Astrocyte (in vitro differentiated cells and primary cell): ENCODE measurements at places on chromosomes 16 and 17. TPM values are rescaled to one million over a fixed set of nuclear protein-coding genes. Genes with fewer than 3 reads are reported as not detected.

The ITGA2B gene
- total RNA-seq, result 0.31 and 0.68 TPM in 2 replicates

The KRTAP9-4 gene
- not detected in 2 replicates for total RNA-seq

The TCAP gene
- 0.98 and 1.4 TPM in 2 replicates for total RNA-seq

The NAA60 gene
- 61.1 and 64.9 TPM in 2 replicates for total RNA-seq

The CPNE7 gene
- total RNA-seq, result 6.7 and 7.5 TPM in 2 replicates

The MVP gene
- 38.7 and 40.1 TPM in 2 replicates for total RNA-seq

The SPATA32 gene
- not detected in 2 replicates for total RNA-seq

The TBX2 gene
- total RNA-seq, result 0.50 and 0.53 TPM in 2 replicates

The RHBDF1 gene
- 45.6 and 55.5 TPM in 2 replicates for total RNA-seq

The RPS2 gene
- total RNA-seq, result 2,350 and 2,534 TPM in 2 replicates

The HES7 gene
- total RNA-seq, result 0.64 and 1.0 TPM in 2 replicates

The CD300A gene
- not detected in 2 replicates for total RNA-seq

DNA sequence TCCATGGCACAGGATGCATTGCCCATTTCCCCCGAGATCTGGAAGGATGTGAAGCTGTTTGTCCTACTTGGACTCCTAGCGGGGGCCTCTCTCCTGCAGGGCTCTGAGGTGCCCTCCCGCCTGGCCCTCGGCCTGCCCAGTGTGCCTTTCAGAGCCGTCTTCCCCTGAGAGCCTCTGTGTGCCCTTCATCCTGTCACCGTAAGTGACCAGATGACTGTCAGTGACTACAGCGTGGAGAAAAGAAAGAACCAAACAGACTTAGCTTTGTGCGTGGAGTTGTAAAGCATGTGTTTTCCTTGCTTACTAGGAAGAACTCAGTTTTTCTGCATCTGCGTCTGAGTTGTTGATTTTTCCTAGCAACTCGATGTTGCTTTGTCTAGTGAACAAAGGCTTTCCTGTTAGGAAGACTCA lies 56.1 kb downstream of the BANP start:
- H3K27ac ChIP-seq, result no peak overlapping the region
- peaks cover 6% of the 10 kb centered on the region for H3K36me3 ChIP-seq
- H3K27me3 ChIP-seq, result no peaks in the 10 kb centered on the region
- DNase-seq, result no peak
- H3K4me3 ChIP-seq, result no peak overlapping the region
- no peaks in the 10 kb centered on the region for H3K4me1 ChIP-seq

DNA sequence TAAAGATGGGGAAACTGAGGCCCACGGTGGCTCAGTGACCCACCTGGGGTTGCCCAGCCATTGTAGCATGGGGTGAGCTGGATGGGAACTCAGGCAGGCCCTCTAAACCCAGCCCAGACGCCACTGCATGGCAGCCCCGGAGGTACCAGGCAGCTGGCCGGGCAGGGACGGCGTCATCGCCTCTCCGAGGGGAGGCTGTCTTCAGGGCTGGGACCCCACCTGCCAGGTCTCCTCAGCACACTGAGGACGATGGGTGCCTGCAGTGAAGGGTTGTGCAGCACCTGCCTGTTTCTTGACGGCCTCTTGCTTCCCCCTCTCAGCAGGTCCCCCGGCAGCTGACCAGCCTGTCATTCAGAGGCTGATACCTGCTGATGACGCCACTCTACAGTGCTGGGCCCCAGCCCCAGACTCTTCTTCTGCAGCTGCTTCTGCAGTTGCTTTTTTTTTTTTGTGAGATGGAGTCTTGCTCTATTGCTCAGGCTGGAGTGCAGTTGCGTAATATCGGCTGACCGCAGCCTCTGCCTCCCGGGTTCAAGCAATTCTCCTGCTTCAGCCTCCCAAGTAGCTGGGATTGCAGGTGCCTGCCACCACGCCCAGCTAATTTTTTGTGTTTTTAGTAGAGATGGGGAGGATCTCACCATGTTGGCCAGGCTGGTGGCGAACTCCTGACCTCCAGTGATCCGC lies 24.7 kb downstream of the RNF213 start:
- no peaks in the 10 kb centered on the region for H3K27me3 ChIP-seq
- H3K4me3 ChIP-seq, result no peak overlapping the region
- no peaks in the 10 kb centered on the region for H3K36me3 ChIP-seq

- no peaks in the 10 kb centered on the region for H3K36me3 ChIP-seq
- no peaks in the 10 kb centered on the region for H3K27me3 ChIP-seq
- H3K4me3 ChIP-seq, result no peak overlapping the region
- no peaks in the 10 kb centered on the region for H3K4me1 ChIP-seq
Measured at GRCh38 chr17:70609566-70609965, 440.2 kb downstream of the KCNJ2 start.

DNA sequence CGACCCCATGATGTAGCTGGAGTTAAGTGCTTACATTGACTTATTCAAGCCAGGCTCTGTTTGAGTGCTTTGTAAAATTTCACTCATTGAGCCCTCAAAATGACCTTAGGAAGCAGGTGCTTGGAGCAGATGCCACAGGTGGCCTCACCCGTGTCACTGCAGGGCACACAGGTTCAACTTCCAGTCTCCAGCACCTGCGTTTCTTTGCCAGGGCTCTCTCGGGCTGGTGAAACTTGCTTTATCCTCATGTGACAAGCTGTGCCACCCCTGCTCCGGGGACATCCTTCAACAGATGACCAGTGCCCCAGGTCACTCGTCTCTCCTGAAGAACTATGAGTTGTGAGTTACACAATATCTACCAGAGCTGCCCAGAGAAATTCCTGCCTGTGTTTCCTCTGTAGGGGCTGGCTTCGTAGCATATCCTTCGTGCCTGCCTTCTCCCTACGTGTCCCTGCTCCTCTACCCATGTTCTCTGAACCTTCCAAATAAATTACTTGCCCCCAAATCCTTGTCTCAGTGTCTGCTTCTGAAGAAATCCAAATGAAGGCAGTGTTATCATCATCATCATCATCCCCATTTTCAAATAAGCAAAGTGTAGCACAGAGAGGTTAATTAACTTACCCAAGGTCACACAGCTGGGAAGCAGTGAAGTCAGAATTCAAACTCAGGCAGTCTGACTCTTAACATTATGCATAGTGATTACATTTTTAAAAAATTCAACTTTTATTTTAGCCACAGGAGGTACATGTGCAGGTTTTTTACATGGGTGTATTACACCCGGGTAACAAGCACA lies 352.5 kb downstream of the NPIPA8 start:
- H3K4me3 ChIP-seq, result no peak overlapping the region
- no peak overlapping the region for H3K27ac ChIP-seq
- no peaks in the 10 kb centered on the region for H3K27me3 ChIP-seq

GRCh38 chr17:74840989-74841666 lies 18.6 kb downstream of the GRIN2C start:
- no peaks in the 10 kb centered on the region for H3K36me3 ChIP-seq
- no peak overlapping the region for H3K27ac ChIP-seq
- DNase-seq, result no peak
- H3K4me3 ChIP-seq, result no peak overlapping the region
- H3K27me3 ChIP-seq, result peaks cover 3% of the 10 kb centered on the region
- peaks cover 14% of the 10 kb centered on the region for H3K4me1 ChIP-seq

GRCh38 chr17:62791235-62791734 lies 16.8 kb downstream of the MARCHF10 start:
- peaks cover 26% of the 10 kb centered on the region for H3K4me1 ChIP-seq
- DNase-seq, result peak; percentile 95
- H3K36me3 ChIP-seq, result no peaks in the 10 kb centered on the region
- H3K4me3 ChIP-seq, result peak overlapping the region; percentile 38

DNA sequence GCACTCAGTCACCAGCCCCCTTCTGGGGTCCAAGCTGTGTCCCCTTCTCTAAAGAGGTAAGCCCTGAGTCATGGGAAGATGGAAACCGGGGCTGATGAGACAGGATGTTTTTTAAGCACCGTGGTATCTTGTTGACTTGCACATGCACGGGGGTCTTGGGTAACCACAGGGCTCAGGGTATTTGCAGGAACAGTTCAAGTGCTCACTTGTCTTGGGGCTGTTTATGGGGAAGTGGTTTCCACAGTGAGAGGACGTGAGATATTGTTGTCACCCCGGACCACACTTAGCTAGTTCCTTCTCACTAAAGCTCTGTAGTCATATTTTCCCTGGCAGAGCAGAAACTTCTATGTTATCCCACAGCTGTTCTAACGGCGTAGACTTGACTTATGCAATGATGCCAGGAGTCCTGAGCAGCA lies 7.7 kb downstream of the CCL3L1 start:
- H3K4me1 ChIP-seq, result peaks cover under 1% of the 10 kb centered on the region
- no peaks in the 10 kb centered on the region for H3K27me3 ChIP-seq
- no peak overlapping the region for H3K27ac ChIP-seq
- no peak for DNase-seq
- H3K4me3 ChIP-seq, result no peak overlapping the region

DNA sequence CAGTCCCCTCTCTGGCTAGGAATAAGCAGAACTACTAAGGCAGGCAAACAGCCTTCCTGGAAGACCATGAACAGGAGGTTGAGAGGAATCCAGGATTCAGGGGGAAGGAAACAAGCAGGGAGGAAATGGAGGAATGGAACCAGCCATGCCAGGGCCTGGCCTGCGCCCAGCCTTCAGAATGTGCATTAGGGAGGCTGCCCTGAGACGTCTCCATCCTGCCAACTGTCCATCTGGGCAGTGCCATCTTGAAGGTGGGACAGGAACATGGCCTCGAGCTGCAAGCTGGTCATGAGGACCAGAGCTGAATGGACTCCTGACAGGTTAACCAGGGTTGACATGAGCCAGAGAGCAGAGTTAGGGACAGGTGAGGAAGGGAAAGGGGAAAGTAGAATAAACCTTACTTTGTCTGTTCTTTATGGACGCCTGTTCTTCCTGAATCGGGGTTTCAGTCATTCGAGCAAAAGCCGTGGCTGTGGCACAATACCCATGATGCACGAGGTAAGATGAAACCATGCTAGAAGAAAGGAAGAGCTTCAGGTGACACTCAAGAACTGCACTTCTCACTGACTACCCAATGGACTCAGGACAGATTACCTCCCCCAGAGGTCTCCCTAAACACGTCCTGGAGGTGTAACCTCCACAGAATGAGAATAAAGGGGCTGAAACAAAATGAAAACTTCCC lies 12.1 kb upstream of the GFOD2 start:
- H3K4me3 ChIP-seq, result no peak overlapping the region
- no peak for DNase-seq
- H3K36me3 ChIP-seq, result peaks cover 11% of the 10 kb centered on the region
- H3K27ac ChIP-seq, result no peak overlapping the region
- no peaks in the 10 kb centered on the region for H3K27me3 ChIP-seq

GRCh38 chr16:66325717-66326376 lies 40.6 kb upstream of the CDH5 start:
- no peaks in the 10 kb centered on the region for H3K4me1 ChIP-seq
- H3K27me3 ChIP-seq, result peaks cover 12% of the 10 kb centered on the region
- no peak overlapping the region for H3K4me3 ChIP-seq
- no peak overlapping the region for H3K27ac ChIP-seq

DNA sequence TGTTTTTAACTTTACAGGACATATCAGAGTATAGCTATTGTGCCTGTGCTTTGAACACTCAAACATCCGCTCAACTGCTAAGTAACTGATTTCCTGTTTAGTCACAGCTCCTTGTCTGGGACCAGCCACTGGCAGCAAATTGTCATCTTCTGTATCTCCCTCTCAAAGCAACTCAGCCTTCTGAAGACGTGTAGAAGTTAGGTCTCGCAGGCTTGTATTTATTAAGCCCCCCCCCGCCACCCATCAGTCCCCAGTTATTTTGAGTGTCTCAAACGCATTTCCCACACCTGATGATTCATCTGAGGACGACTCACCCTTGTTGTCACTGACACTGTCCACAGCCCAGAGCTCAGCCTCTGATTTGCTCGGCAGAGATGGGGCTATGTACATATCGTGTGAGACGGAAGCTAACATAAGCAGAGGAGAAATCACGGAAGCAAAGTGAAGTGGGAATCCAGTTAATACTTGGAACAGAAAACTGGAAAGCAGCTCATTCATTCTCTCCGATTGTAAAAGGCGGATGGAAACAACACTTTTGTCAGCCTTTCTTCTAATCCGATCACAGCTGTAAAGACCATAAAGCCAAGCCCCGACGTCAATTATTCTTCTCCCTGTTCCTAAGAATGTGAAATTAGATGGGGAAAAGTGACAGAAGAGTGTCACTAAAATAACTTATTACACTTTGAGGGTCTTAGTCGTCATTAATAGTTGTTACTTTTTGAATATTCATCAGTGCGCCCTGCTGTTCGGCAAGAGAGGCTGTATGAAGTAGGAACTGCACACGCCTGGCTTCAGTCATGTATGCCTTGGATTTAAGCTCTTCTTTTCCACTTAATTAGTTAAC lies 64.2 kb downstream of the PITPNC1 start:
- no peaks in the 10 kb centered on the region for H3K27me3 ChIP-seq
- peaks cover 13% of the 10 kb centered on the region for H3K4me1 ChIP-seq
- H3K36me3 ChIP-seq, result no peaks in the 10 kb centered on the region
- H3K27ac ChIP-seq, result peak overlapping the region; percentile 59

DNA sequence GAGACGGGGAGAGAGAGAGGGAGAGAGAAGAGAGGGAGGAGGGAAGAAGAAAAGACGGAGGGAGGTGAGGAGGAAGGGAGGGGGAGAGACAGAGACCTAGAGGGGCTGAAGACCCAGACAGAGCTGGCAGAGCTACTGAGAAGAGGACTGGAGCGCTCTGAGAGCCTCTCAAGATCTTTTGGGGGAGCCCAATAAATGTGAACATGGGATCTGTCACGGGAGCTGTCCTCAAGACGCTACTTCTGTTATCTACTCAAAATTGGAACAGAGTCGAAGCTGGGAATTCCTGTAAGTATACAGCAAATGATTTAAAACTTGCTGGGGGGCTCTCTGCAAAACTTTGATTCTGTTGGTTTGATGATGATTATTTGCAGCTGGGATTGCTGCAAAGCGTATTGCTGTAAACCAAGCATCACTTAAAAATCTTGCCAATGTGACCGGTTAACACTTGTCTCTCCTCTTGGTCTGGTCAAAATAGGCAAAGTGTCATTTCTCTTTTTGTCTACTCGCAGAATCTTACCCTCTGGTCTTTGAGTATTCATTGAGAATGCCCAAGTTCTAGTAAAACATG lies 344 bp downstream of the CNTNAP4 start:
- H3K4me1 ChIP-seq, result no peaks in the 10 kb centered on the region
- H3K4me3 ChIP-seq, result no peak overlapping the region
- no peak for DNase-seq
- H3K36me3 ChIP-seq, result no peaks in the 10 kb centered on the region
- H3K27ac ChIP-seq, result no peak overlapping the region

- H3K27me3 ChIP-seq, result no peaks in the 10 kb centered on the region
- peak overlapping the region; percentile 85 for H3K27ac ChIP-seq
- DNase-seq, result no peak
- H3K4me3 ChIP-seq, result no peak overlapping the region
- H3K4me1 ChIP-seq, result peaks cover 36% of the 10 kb centered on the region
Measured at GRCh38 chr17:59669944-59670343, 37.3 kb downstream of the PTRH2 start.

- H3K4me3 ChIP-seq, result peak overlapping the region; percentile 29
- H3K27me3 ChIP-seq, result peaks cover 50% of the 10 kb centered on the region
- no peak overlapping the region for H3K27ac ChIP-seq
Measured at GRCh38 chr16:86515413-86515776, 5.1 kb downstream of the FOXF1 start.

- peaks cover 25% of the 10 kb centered on the region for H3K4me1 ChIP-seq
Measured at GRCh38 chr17:19411631-19412030, 599 bp downstream of the RNF112 start.

GRCh38 chr17:82108961-82109475 lies 11.0 kb upstream of the FASN start:
- no peaks in the 10 kb centered on the region for H3K36me3 ChIP-seq
- H3K4me1 ChIP-seq, result peaks cover 6% of the 10 kb centered on the region
- H3K27ac ChIP-seq, result no peak overlapping the region
- H3K4me3 ChIP-seq, result no peak overlapping the region
